ENCODE measurements at places on chromosomes 3 and 15.

- no peak for DNase-seq
Observed at GRCh38 chr15:41396111-41396510, 6.2 kb downstream of the NDUFAF1 start.

- no peak for DNase-seq
Observed at GRCh38 chr3:19757773-19758172, 176.2 kb downstream of the EFHB start.

DNA sequence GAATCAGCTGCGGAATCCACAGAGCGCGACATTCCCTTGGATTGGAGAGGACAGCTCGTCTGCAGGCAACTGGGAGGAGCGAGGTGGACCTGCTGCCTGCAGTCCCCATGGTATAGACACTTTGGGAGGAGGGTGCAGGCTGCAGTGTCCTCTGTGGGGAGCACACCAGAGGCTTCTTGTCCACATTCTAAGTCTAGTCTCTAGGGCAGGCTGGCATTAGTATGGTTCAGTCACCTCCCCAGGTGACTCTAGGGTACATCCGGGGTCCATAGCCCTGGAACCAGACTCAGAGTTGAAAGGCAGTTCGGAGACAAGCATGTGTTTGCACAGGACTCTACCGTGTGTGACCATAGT, 118.2 kb downstream of the GABRG3 start:
- DNase-seq = no peak

DNA sequence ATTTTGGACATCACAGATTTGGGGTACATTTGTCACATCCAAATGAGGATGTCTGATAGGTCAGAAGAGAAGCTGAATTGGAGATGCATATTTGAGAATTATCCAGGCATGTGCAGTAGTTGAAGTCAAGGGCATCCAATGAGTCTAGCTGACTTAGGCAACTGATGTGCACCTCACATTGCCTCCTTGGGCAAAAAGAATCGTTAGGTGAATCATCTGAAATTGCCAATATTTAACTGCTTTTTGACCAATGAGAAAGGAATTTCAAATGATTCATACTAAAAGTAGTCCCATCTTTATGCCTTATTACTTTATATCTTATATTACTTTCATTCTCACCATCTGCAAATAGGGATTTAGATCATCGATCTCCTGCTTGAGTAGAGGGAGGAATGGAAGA, 117.7 kb downstream of the CD47 start:
- DNase-seq = no peak

DNA sequence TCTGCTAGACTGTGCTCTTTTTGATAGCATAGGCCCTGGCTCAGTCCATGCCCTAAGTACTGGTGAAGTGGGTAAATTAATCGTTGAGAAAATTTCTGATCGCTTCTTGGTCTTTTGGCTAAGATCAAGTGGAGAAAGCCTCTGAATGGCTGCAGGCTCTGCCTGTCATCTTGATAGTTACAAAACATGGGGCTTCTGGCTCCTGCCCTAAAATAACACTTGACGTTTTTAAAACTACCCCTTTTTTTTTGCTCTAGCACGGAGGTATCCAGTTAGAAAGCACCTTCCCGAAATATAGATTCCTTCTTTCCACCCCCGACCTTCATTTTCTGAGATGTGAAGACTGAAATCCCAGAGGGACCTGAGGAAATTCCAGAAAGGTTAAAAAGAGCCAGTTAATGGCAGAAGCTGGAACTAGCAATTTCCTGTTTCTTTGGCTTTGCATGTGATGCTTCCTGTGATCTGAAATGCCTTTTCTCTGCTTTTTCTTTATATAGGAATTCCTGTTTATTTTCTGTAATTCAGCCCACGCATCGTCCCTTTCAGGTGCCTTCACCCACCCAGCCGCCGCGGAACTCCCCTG, 799 bp upstream of the C2CD4B start:
- no peak for DNase-seq

GRCh38 chr3:32245200-32245599, 6.7 kb downstream of the CMTM8 start:
- no peak for DNase-seq

GRCh38 chr3:71659864-71660591, 65.2 kb downstream of the EIF4E3 start:
- no peak for DNase-seq

GRCh38 chr15:40856746-40857145, 12.9 kb downstream of the SPINT1 start:
- DNase-seq = no peak

GRCh38 chr3:10198761-10199649, 34.3 kb downstream of the IRAK2 start:
- DNase-seq = no peak

GRCh38 chr3:47012342-47013230, 33.1 kb downstream of the NBEAL2 start:
- DNase-seq = no peak

- no peak for DNase-seq
Observed at GRCh38 chr15:101303408-101303807, 8.4 kb upstream of the SNRPA1 start.

GRCh38 chr15:63491116-63491827, 13.1 kb upstream of the USP3 start:
- DNase-seq = no peak

DNA sequence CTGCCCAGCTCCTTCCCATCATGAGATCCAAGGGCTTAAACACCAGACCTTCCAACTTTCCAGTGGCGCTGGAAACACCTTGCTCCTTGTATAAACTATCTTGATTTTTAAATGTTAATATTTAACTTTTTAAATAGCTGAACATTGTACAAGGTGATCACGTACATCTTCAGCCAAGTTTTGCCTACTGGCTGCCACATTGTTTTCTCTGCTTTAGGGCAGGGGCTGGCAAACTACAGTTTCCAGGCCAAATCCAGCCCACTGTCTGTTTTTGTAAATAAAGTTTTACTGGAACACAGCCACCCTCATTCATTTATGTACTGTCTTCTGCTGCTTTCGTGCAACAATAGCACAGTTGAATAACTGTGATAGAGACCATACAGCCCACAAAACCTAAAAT, 27.6 kb upstream of the FOXP1 start:
- no peak for DNase-seq

- no peak for DNase-seq
Observed at GRCh38 chr3:14922863-14923262, 24.5 kb upstream of the NR2C2 start.

- DNase-seq = no peak
Observed at GRCh38 chr3:60841355-60841754, 409.9 kb downstream of the FHIT start.

GRCh38 chr15:97456521-97457202, 503.8 kb upstream of the ARRDC4 start:
- no peak for DNase-seq

- DNase-seq = no peak
Observed at GRCh38 chr3:66039590-66039887, 821 bp upstream of the MAGI1 start.

DNA sequence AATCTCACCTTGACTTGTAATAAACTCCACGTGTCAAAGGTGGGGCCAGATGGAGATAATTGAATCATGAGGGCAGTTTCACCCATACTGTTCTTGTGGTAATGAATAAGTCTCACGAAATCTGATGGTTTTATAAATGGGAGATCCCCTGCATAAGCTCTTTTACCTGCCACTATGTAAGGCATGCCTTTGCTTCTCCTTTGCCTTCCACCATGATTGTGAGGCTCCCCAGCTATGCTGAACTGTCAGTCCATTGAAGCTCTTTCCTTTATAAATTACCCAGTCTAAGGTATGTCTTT, 45.5 kb downstream of the SUCNR1 start:
- no peak for DNase-seq

DNA sequence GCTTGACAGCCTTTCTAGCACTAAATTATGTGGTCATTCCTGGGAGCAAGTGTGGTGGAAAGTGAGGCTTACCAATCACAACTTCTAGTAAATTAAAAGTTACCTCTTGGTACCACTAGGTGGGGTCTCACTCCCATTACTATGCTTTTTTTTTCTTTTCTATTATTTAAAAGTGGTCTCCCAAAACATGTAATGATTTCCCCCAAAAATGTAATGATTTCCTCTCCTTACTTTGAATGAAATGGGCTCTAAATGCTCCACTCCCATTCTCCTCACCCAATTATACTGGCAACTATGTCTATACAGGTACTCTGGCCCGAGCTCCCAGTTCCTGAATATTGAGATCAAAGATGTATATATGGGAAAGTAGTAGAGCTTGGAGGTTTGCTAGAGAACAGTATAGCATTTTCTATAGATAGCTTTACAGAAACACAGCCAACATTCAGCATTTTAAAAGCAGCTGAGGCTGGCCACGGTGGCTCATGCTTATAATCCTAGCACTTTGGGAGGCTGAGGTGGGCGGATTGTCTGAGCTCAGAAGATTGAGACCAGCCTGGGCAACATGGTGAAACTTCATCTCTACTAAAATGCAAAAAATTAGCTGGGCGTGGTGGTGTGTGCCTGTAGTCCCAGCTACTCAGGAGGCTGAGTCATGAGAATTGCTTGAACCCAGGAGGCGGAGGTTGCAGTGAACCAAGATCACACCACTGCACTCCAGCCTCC, 70.9 kb downstream of the DCUN1D1 start:
- no peak for DNase-seq

DNA sequence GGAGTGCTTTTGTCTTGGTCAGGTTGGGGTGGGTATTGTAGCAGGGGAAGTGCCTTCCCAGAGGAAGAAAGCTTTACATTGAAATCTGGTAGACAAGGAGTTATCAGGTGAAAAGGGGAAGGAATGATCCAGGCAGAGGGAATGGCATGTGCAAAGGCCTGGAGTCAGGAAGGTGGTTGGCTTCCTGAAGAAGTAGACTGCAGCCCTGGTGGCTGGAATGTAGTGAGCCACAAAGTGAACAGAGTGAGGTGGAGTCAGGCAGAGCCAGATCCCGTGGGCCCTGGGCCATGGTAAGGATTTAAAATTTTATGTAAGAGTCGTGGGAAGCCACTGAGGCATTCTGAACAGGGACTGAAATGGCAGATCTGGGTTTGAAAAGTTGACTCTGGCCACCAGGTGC, 58.3 kb downstream of the RAB11A start:
- no peak for DNase-seq

Measured in stimulated activated CD8-positive, alpha-beta memory T cell treated with anti-CD3 and anti-CD28 coated beads, Interleukin-4, amount 100 ng/mL, for 1 hour (primary cell).